ENCODE measurements at places on chromosomes 4 and X.

DNA sequence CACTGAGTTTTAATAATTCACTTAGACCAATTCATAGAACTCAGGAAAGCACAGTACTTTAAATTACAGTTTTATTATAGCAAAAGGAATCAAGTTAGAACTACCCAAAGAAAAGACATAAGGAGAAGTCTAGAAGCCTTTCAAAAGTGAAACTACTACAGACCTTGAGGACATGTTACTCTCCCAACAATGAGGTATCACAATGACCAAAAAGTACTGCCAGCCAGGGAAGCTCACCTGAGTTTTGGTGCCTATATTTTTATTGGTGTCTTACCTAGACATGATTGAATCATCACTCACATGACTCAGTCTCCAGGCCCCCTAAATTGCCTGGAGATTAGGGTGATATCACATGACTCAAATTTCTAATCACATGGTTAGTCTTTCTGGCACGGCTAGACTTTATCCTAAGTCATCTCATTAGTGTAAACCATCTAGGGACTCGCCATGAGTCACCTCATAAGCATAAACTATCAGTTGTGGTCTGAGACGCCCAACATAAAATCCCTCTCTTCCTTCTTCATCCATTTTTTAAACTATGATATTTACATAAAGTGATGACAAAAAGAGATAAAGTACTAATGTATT is 372.3 kb downstream of the TMA16 start:
- DNase-seq = no peak

DNA sequence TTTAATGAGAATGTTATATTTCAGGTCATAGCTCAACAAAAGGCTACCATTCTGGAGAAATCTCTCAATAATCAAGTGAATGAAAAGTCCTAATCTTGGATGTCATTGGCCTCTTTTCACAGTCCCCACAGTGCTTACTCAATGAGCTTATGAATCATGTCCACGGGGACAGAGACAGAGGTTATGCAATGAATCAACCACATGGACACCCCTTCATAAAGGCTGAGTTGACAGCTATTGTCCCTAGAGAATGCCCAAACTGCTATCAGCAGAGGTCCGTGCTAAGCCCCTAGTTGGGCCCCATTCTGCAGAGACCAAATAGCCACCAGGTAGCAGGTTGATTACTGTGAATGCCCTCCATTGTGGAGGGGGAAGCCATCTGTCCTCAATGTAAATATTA is 158.1 kb downstream of the LHFPL1 start:
- DNase-seq = no peak

GRCh38 chrX:14915596-14915995 is 42.4 kb downstream of the MOSPD2 start:
- DNase-seq = no peak

DNA sequence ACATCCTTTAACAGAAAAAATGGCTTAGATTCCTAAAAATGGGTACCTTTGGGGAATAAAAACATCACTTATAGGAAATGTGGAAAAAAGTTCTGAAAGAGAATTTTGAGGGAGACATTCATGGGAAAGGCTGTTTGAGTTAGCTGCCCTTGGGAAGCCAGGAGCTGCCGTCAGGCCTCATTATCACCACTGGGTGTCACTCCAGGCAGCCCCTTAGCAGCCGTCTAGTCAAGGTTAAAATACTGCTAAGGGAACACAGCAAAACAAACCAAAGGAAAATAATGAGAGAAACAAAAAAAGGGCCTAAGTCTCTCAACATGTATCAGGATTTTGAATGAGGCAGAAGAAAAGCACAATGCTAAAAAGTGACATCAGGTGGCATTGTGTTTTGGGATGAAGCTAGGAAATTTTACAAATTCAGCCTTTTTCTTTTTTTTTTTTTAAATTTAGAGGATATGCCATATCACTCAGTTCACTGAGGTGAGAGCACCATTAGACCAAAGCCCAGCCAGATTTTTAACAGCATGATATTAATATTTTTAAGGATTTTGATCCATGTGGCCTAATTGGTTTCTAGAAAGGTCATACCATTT is 235.3 kb downstream of the GPAT3 start:
- no peak for DNase-seq

DNA sequence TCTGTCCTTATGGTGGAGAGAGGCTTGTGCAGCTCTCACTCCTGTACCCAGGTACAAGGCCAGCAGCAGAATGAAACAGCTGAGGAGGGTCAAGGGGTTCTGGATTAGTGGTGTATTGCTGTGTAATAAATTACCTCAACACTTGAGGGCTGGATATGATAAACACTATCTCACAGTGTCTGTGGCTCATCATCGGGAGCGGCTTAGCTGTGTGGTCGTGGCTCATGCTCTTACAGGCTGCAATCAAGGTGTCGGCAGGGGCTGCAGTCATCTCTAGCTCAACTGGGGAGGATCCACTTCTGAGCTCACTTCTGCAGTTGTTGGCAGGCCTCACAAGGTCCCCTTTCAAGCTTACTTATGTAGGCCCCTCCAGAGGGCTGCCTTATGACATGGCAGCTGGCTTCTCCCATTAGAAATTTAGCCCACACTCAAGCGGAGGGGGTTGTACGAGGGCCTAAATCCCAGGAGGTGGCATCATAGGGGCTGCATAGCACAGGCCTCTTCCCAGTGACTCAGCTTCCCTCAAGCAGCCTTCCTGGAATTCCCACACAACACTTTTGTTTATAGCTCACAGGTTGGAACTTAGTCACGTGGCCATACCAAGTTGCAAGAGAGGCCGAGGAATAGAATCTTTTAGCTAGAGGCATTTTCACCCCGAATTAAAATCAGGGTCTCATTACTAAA is 148.2 kb upstream of the RPS6KA3 start:
- no peak for DNase-seq

GRCh38 chr4:21697583-21697982 is 251.0 kb downstream of the KCNIP4 start:
- DNase-seq = no peak

DNA sequence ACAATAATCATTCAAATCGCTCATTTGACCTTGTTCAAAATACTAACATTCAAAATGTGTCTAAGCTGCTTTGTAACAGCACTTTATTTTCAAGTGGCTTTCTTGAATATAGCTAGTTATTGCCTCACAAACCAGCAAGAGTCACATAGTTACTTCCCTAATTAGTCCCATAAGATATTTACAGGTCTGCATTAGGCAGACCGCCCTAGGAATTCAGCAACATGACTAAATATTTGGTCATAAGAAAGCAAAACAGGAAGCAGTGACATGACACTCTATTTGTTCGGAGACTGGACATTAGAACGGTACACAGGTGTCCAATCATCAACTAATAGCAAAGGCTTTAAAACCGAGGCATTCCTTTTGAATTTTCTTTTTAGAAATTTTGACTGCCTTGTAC is 262.0 kb downstream of the COL25A1 start:
- DNase-seq = no peak

DNA sequence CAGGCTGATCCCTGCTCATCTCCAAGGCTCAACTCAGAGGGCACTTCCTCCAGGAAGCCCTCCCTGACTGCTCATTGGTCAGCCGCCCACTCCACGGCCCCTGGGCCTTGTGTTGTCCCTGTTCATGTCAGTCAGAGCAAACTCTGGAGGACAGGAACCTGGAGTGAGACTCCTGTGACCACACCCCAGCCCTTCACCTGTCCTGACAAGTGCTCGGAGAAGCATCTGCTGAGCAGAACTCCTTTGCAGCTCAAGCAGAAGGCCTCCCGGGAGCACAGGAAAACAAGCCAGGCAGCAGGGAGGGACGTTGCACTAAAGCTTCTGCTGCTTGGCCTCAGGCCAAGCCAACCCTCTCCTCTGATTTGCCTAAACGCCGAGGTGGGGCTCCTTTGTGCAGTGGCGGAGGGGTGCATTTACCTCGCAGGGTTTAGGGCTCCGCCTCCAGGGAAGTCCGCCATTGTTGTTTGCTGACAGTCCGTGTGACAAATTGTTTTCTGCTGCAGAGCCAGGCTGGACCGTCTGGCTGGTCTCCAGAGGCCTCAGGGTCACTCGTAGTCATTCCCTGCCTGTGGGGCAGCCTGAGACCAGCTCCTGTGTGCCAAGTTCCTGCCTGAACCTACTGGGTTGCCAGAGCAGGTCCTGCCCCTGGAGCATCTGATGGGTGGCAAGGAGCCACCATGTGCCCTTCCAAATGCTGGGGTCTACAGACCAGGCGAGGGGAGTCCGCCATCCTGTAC is 61.8 kb downstream of the C4orf50 start:
- DNase-seq = no peak

GRCh38 chr4:108533245-108533844 is 87.0 kb upstream of the RPL34 start:
- no peak for DNase-seq

DNA sequence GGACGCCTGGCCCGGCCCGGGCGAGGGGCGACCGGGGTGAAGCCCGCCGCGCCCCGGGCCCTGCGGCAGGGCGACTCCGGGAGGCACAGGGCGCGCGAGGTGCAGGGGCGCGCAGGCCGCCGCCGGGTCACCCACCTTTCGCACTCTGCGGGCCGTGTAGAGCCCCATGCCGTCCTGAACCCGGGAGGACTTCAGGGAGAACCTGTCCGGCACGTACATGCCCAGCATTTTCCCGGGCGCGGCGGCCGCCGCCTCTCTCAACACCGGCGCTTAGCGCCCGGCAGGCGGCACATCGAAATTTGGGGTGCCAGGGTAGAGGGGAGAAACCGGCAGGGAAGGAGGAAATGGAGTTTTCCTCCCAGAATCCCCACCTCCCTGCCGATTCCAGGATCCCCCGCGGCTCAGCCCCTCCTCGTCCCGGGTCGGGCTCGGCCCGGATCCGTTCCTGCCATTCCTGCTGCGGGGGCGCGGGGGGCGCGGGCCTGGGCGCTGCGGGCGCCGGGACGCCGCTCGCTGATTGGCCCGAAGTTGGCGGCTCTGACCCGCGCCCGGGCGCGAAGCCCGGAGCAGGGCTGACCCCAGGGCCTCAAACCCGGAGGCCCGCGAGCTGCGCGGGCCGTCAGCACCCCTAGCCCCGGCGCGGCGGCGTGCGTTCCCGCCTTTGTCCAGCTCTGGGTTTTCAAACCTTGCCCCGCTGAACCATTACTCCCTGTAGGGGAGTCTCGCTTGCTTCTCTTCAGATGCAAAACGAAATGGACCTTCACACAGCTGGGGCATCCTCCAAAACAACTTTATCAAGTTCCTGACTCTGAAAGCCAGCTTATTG is at the start of gene PRDM5:
PRDM5 (minus strand) TSS at position 346 of the 826 bp plus-strand sequence; CDS start at position 228, 118 bp downstream.
- peak; percentile 24 for DNase-seq

DNA sequence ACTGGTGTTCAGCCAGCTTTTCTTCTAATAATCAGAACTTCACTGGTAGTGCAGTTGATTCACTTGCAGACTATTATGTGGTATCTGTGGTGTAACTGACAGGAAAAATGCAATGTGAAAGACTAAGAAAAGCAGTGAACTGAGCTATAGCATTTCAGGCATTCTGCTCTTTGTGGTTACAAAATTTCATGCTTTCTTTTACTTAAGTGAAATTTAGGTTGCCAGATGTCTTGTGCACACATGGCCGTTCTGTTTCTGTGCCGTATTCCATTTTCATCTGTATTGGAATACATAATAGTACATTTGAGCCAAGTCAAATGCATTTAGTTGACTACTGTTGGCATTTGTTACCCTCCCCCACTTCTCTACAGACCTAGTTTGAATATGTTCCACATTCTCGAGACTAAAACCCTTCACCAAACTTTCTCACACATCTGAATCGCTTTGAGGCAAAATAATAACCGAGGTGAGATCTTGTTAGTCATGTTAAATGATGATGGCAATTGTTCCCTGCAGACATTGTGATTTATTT is 8.2 kb downstream of the RTL3 start:
- no peak for DNase-seq

DNA sequence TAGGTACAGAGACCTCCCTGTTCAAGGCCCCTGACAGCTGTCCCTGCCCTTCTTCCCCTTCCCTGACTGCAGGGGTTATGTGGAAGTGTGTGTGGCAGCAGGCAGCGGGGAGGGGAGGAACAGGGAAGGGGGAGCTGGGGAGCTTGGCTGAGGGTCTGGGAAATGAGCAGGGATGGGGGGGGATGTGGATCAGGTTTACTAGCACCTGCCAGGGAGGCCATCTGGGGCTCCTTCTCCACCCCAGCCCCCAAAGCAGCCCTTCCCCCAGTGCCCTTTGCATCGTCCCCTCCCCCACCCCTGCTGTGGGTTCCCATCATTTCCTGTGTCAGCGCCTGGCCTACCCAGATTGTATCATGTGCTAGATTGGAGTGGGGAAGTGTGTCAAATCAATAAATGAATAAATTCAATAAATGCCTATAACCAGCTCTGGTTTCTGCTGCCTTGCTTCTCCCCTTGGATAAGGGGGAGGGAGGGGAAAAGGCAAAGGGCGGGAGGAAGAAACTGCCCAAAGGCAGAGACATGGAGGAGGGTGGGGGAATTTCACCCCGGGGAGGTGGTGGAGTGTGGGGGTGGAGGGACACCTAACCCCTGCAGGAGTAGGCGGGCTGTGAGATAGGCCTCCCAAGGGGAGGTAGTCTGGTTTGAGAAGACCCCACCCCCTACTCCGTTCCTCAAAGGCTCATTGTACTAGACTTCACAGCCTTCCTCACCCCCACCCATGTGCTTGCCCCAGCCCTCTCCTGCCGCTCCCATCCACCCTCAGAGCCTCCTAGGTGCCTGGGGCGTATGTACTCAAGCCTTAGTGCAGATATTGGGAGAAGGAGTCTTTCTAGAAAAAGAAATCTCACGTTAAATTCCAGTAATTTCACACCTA is 3.2 kb downstream of the CXorf65 start:
- no peak for DNase-seq

DNA sequence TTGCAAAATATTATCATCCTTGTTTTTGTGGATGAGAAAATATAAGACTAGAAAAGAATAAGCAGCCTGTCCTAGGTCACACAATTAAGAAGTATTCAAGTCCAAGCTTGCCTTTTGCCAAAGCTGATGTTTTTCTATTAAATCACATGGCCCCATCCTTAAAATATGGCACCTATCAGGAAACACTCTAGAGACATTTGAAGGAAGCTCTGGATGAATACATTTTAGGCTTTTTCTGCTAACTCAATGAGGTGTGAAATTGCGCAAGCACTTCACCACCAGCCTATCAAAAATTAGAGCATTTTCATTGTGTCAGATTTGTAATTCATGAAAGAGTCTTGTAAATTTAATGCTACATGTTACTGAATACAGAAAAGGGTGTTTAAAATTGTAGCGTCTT is 251.1 kb upstream of the MAD2L1 start:
- DNase-seq = no peak

DNA sequence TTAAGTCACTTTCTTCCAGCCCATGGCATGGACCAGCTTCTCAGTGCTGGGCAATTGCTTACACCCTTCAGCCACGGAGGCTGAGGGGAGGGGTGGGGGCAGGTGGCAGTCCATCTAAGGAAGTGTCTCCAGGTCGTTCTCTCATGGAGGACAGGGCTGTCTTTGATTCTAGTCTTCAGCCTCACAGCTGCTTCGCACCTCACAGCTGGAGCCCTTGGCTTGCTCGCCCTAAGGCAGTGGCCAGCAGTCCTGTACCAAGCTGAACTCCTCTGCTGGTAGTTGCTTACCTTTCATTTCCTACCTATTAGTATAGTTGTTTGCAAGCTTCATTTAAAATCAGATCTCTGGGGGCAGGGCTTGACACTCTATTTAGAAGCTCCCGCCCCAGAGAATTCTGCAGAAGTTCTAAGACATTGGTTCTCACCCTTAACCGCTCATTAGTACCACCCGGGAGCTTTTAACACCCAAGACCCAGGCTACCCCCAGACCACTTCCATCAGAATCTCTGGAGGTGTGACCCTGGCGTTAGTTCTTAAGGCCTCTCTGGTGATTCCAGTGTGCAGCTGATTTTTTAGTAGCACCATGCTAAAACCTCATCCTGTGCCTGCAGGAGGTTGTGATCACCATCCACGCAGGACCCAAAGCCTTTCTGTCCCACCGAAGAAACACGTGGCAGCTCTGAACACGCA is 386.8 kb downstream of the UNC5C start:
- DNase-seq = no peak

Measured in stimulated activated CD4-positive, alpha-beta T cell treated with anti-CD3 and anti-CD28 coated beads, TNF-alpha, amount 100 ng/mL, for 24 hours (primary cell).